ENCODE measurements at places on chromosomes 5 and 9.

DNA sequence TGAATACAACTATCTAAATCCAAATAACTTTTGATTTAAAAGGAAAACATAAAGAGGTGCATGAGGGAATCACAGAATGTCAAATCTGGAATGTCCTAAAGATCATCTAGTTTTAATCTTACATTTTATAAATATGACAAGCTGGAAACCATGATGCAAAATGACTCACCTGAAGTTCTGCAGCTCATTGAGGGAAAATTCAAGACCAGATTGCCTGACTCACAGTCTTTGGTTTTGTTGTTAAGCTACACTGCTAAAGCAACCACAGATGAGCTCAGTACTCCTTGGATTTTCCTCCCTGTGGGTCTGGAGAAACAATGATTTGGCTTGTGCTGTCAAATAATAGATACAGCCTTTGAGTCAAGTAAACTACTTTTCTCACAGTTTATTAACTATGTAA is 19.1 kb upstream of the EDIL3 start:
- no peak for DNase-seq

DNA sequence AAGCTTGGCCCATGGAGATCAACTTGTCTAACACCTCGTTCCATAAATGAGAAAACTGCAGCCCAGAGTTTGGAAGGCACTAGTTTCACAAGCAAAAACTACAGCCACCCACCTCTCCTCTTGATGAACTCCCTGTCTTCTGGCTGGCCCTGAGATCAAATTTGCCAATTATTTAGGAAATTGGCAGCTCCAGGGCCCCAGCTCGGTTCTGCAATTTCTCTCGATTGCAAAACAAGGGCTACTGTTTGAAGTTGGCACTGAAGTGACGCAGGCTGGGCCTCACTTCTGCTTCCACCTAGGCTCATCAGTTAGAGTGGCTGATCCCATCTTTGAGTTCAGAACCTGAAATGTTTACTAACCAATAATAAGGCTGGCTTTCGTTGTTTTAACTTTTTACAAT is 3.7 kb upstream of the GPX3 start:
- DNase-seq: no peak

DNA sequence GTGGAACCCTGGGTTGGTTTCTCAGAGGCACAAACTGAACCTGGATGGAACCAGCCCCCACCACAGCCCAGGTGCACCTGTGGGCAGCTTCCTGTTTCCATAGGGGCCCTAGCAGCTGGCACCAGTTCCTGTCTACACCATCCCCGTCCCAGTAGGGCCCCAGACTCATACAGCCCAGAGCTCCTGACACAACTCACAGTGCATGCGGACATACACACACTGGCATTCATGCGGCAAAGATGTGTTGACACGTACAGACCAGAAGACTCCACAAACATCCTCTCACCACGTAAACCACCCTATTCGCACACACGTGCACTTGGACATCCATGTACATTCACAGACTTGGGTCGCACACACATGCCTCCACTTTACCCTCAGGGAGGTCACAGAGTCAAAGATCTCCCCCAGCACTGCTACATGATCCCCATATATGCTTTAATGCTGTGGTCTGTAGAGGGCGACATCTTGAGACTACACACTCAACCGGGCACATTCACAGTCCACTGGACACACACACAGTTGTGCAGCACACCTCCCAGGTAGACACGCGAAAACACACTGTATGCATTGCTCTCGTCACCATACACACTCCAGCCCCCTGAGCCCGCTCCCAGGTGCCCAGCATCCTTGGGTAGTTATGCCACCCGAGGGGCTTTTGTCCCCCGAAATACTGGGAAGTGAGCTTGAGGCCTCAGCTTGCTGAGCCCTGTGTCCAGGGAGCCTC is 22.4 kb downstream of the CXXC5 start:
- no peak for DNase-seq

DNA sequence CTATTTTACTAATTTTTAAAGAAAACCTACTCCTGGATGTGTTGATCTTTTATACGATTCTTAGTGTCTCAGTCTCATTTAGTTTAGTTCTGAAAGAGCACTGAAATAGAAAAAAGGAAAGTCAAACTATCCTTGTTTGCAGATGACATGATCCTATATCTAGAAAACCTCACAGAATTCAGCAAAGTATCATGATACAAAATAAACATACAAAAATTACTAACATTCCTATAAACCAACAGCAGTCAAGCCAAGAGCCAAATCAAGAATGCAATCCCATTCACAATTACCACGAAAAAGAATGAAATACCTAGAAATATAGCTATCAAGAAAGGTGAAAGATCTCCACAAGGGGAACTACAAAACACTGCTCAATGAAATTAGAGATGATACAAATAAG is 225.8 kb upstream of the CDH18 start:
- DNase-seq: no peak

- DNase-seq: no peak
These were observed 255.2 kb upstream of the IRX1 start for GRCh38 chr5:3340471-3340870.

DNA sequence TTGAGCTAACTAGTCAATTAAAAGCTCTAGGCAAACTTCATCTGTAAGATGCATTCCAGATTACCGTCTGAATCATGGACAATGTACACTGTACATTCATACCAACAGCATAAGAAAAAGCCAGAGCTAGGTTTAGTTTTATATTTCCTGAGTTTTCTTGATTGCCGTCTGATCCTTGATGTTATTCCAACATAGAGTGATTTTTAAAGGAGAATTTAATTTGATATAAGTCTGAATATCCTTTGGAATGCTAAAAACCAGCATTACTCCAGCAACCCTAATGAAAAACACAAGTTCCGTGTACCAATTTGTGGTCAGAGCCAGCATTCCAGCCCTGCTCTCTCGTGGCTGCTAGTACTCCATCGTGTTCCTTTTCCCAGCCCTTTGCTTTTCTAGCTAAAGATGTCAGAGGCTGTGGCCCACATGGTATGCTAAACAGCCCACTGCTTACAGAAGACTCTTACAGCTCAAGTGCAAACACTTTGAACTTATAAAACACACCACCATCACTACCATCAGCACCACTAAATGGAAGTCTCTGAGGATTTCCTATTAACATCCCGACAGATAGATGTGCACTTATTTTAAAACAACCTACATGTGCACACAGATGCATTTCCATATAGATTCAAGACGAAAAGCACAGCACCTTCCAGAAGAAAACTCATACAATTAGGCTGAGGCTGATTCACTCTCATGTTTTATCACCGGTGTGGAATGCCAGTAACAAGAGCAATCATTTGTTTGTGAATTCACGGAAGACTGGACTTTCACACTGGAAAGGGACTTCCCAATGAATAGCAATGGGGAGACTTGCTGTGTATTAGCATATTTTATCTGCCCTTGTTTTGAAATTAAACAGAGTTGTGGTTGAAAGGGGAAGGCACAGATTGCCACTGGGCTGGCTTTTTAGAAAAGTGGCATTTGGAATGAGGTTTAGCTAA is 246.9 kb upstream of the GAS1 start:
- DNase-seq: peak; percentile 65

DNA sequence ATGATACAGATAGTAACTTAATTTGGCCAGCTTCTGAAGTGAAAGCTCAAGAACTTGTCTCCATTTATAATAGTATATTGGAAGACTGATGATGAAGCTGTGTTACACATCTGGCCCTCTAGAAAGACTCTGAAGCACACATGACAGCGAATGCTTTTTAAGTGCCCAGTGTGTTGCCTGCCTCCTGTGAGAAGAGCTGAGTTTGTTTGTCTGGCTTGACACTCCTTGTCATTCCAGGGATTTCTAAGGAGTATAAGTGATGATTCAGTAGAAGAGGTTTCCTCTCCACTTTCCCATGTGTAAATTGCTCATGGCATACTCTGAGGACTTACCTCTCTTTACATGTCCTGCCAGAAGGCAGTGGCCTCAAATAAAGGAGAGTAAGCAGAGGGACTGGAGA is 30.4 kb upstream of the LRRTM2 start:
- DNase-seq: no peak

GRCh38 chr9:19186232-19186631 is 44.3 kb upstream of the DENND4C start:
- DNase-seq: no peak

DNA sequence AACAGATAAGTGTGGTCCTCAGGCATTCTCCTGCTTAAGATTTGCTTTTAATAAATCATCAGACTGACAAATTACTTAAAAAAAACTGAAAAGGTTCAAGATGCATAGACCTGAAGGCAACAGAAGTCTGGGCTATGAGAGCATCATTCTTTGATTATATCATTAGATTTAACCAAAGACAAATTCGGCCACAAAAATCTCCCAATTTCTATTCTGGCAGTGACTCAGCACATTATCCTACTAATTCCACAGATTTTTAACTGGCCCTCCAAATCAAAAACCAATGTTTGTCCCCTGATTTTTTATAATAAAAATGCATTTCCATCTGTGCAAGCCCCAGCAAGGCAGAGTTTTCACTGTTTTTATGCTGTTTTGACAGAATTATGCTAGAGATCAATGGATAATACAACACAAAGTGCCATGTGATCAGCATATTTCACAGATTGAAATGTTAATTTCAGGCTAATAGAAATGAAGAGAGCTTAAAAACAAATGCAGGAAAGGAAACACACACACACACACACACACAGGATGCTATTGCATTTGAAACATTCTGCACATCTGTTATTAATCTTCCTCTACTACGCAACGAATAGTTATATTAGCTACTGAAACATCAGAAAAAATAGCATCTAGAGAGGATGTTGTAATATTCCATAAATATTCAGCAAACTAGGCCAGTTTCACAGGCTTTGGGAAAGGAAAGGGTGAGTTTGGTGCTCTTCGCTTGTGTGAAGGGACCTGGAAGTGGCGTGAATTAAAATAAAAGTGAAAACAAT is 177.6 kb upstream of the ST8SIA4 start:
- DNase-seq: peak; percentile 42

DNA sequence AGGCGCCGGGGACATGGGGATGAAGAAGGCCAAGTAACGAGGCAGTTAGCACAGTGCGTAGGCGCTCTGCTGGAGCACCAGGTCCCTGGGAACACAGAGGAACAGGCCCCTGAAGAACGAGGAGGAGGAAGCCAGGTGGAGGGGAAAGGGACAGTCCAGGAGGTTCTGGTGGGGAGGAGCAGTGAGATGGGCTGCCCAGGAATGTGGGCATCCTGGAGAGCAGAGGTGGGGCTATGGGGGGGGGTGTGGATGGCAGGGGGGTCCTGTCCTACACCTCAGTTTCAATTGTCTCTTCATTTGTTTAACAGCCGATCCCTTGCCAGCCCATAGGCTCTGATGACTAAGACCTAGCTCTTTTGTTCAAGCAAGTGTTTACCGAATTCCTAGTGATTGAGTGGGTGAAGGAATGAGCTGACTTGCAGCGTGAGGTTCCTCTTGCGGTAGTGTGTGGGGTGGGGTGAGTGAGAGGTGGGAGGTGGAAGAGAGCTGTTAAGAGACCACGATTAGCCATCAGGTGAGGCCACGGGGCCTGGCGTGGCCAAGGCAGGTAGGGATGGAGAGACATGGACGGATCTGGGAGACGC is 8.4 kb upstream of the PHYHD1 start:
- no peak for DNase-seq

DNA sequence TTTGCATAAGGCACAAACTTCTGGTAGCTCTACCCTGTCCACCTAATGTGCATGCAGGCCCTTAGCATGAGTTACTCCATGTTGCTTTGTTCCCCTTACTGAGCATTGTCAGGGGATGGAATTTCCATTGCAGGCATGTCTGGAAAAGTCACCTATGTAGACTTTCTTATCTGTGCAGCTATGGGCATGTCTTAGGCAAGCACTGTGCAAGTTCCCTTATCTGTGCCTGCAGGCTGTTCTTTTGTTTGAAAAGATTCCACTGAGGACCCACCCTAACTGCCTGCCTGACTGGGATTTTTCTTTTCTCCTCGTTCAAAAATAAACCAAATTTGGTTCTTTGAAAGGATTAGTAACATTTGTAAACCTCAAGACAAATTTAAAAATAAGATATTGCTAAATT is 587.0 kb downstream of the CDH18 start:
- DNase-seq: no peak

DNA sequence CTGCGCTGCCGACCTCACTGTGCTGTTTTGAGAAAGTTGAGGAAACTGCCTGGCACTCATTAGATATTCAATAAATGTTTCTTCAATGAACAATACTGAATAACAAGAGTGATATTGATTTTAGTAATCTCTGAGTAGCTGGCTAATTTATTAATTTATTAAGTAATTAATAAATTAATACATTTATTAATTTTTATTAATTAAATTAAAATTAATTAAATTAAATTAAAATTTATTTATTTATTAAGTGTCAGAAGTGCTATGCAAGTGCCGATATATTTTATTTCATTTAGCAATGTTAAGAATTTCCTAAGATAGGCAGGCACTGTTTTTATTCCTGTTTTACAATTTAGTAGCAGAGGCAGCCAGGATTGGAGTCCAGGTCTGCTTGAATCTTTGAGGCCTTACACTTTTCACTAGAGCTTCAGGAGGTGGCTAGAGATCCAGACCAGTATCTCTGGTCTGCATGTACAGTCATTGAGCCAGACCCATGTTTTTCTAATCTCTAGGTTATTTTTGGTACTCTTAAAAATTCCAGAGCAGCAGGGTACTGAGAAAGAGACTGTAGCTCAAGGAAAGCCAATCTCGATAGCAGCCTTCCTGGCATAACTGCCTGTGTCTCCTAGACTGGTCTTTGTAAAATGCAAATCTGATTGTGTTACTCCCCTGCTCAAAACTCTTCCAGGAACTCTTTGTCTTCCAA is 109.2 kb downstream of the ARHGEF28 start:
- DNase-seq: no peak

DNA sequence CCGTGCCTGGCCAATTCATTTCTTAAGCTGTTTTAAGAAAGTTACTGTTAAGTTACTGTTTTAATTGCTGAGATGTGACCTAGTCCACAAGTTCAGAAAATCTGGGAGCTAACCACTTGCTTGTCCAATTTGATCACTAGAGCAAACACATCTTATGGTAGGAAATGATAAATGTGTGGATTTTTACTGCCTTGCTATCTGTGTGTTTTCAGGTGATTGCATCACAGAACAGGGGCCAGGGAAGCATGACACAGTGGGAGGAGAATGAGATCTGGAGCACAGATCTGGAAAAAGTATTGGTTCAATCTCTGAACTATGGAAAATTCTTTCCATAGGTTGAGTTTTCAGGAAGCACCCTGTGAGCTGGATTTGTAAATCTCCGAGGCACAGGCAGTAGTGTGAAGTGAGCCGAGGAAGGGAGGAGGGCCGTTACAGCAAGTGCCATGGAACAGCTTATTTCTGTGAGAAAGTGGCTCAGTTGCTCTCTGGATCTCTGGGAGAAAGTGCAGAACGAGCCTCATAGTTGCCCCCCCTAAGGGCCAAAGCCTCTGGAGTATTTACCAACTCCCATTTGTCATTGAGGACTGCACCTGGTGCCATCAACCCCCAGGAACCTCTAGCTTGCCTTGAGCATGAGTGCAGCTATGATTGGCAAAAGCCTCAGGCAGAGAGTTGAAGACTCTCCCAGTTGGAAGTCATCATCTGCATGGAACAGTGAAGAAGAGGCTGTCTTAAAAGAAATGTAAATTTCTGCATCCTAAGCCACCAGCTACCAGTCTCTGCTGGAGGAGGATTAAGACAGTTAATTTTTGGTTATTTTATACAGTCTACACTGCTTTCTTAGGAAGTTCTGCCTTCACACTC is 161.8 kb upstream of the CLINT1 start:
- DNase-seq: no peak

Data from right forelimb (tissue), 1 donor.